ENCODE measurements at places on chromosomes 4 and X.

GRCh38 chr4:139438141-139438540 lies 15.8 kb upstream of the RAB33B start:
- no peak for DNase-seq

DNA sequence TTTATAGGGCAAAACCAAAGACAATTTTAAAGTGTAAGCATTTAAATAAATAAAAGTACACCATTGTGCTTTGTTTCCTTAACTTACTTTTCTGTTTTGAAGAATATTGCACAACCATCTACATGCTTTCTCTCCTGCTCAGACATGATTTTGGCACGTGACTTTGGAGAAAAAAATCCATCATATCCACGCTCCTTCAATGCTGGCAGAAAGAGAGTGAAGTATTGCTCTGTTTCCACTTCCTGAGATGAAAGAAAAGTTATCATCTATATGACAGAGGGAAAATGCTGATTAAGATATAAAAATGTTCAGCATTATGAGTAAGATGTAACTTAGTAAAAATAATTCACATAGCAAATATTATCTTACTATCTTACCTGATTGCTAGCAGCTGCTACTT lies 77.1 kb downstream of the CNOT6L start:
- DNase-seq: no peak

DNA sequence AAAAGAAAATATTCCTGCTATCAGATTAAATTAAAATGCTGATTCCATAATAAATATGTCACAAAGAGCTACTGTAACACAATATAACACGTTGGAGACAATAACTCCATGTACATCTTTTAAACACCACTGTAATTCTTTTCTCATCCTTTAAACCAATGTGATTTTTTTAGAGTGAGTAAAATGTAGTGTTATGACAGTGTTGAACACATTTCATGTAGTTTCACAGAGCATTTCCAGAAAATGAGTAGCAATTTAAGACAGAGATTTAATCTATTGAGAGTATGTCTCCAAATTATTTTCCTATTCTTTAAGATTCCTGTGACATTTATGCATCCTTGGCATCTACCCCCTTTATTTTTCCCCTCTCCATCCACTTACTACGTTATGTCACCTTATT lies 17.1 kb upstream of the PRRG1 start:
- DNase-seq: no peak

GRCh38 chr4:11650801-11651596 lies 222.3 kb upstream of the HS3ST1 start:
- DNase-seq: no peak

GRCh38 chr4:8326206-8326605 lies 56.7 kb downstream of the HTRA3 start:
- no peak for DNase-seq

Measured in spinal cord (tissue), 10 donors.